ENCODE measurements at places on chromosomes 3 and 15.

- no peak for DNase-seq
These were observed 124.1 kb downstream of the FILIP1L start for GRCh38 chr3:99990179-99990578.

- DNase-seq, result no peak
These were observed 6.4 kb downstream of the CPLX3 start for GRCh38 chr15:74832826-74833225.

- DNase-seq, result no peak
These were observed 2.4 kb upstream of the SKIC8 start for GRCh38 chr15:78301828-78302227.

- no peak for DNase-seq
These were observed 9.7 kb upstream of the ACSBG1 start for GRCh38 chr15:78244101-78244500.

- no peak for DNase-seq
These were observed 8.4 kb upstream of the PLA2G4D start for GRCh38 chr15:42102646-42103235.

- DNase-seq, result peak; percentile 4
These were observed 35.0 kb upstream of the CFAP161 start for GRCh38 chr15:81098861-81099651.

GRCh38 chr15:54428596-54428995 is 450.4 kb downstream of the UNC13C start:
- no peak for DNase-seq

DNA sequence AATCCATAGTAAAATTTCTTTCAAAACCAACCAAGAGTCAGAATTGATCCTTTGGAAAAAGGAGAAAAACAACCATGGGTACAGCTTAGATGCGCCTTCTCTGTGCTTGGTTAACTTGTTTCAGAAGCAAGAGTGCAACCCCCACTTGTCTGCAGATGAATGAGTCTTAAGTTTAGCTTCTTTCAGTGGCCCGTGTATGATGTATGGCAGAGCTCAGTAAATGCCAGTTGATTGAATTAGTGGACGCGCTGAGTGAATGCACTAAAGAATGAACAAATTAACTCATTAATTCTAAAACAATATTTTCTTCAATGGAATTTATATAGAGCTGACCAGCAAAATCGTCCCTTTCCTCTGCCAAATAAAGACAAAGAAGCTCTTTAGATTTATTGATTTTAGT is 67.0 kb upstream of the ARHGEF3 start:
- no peak for DNase-seq

GRCh38 chr15:35674873-35675781 is 129.2 kb upstream of the DPH6 start:
- DNase-seq, result no peak

DNA sequence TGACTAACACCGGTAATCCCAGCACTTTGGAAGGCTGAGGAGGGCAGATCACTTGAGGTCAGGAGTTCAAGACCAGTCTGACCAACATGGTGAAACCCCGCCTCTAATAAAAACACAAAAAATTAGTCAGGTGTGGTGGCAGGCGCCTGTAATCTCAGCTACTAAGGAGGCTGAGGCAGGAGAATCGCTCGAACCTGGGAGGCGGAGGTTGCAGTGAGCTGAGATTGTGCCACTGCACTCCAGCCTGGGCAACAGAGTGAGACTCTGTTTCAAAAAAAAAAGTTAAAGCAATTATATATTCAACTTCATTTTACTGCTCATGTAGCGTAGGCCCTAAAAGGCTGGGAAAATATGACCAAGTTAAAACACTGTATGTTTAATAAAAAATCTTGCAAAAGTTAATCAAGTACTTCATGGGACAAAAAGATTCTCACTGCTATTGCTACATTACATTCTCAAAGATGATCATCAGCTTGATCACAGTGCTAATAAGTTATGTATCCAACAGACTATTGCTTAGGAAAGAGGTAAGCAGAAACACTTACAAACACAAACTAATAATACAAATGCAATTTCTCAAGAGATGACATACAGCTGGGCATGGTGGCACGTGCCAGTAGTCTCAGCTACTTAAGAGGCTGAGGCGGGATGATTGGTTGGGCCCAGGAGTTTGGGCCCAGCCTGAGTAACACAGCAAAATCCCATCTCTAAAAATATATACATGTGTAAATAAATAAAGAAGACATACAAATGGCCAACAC is 2.7 kb downstream of the COPS2 start:
- DNase-seq, result no peak

DNA sequence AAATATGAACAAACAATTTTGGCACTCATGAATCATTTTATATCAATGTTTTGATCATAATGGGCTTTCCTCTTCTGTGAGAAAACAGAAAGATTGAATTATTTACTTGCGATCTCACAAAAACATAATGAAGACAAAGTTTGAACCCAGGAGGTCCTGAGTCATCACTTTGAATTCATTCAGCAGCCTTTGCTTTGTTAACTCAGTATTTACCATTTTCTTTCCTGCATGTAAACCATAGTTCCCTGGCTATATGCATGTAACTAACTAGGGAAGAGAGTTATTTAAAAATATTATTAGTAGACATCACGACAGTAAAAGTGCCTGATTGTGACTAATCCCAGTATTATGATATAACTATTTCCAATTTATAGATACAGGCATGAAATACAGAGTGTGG is 1026.2 kb downstream of the PLOD2 start:
- DNase-seq, result no peak

DNA sequence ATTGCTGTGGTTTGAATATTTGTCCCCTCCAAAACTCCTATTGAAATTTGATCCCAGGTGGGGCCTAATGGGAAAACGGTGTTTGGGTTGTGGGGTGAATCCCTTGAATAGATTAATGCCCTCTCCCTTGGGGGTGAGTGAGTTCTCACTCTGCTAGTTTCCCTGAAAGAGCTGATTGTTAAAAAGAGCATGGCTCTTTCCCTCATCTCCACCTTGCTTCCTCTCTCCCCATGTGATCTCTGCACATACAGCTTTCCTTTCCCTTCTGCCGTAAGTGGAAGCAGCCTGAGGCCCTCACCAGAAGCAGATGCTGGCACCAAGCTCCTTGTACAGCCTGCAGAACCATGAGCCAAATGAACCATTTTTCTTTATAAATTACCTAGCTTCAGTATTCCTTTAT is 394.9 kb upstream of the WNT5A start:
- no peak for DNase-seq

DNA sequence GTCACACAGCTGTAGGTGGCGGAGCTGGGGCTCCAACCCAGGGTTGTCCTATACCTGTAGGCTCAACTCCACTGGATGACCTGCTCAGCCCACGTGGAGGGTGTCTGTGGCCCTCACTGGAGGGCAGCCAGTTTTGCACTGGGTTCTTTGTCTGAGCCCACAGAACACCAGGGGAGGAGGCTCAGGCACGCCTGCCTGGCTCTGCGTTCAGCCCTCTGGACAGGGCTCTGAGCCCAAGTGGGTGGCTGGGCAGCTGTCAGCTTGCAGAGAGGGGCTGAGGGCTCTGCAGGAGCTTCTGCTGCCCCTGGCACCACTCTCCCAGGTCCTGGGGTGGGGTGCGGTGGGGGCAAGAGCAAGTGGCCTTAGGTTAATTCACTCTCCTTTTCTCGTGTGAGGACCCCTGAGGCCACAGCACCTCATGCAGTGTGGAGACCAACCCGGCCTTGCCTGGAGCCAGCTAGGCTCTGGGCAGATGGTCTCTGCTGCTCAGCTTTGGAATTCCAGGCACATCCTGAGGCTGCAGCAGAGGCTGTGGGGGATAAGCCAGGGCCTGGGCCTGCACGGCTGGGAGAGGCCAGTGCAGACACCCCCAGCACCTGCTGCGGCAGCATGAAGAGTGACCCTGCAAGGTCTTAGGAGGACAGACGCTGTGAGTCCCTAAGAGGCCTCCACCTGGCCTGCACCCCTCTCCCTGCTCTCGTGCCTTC is 23.5 kb downstream of the DUSP7 start:
- DNase-seq, result no peak

DNA sequence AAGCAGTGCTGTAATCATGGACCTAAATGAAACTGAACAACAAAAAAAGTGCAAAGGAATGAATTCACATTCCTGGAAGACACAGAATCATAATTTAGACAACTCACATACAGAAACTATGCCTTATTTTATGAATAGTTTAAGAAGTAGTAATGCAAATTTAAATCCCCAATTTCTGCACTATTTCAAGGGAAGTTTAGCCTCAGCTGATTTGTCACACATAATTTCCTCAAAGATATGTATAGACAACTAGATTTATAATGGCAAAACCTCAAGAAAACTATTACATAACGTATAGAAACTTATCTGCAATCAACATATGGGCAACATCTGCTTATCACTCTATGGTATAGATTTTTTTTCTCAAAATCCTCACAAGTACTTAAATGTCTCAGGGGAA is 7.8 kb upstream of the PTX3 start:
- DNase-seq, result no peak

DNA sequence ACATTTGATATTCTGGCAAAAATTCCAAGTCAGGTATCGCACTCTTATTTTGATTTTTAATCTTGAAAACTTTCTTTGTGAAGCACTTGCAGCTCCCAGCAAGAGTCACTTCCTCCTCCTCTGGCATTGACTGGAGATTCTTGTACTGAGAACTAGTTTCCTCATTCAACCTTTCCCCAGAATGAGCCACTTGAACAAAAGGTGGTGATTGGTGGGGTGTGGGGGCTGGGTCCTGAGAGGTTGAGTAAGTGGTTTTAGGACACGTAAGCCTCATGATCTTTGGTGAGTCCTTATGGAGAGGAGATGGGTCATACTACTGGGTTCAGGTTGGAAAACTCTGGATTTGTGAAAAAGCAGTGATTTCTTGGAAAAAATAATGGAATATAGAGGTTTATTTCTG is 32.3 kb upstream of the ONECUT1 start:
- DNase-seq, result no peak

DNA sequence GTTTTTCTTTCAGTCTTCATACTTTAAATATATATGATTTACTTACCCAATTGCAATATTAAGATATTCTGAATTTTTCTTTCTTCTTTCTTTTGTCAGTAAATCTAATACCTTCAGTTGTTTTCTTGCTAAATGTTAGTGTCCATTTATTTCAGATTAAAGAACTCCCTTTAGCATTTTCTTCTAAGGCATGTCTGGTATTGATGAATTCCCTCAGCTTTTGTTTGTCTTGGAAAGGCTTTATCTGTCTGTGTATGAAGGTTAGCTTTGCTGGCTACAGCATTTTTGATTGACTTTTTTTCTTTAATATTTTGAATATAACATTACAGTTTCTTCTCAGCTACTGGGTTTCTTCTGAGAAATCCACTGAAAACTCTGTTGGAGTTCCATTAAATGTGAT is 64.0 kb upstream of the PLSCR4 start:
- DNase-seq, result no peak

GRCh38 chr3:181313335-181313734 is 323.8 kb upstream of the DNAJC19 start:
- DNase-seq, result no peak

DNA sequence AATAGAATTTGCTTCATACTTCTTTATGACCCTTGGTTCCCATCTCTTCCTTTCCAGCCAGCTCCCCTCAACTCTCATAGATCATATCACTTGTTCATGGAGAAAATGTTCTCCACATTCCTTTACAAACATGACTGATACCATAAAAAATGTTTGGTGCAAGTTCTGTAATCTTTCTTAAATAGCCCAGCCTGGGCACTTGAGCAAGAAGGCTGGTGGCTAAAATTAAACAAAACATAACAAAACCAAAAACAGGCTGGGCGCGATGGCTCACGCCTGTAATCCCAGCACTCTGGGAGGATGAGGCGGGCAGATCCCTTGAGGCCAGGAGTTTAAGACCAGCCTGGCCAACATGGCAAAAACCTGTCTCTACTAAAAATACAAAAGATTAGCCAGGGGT is 8.9 kb upstream of the POLR2M start:
- no peak for DNase-seq

DNA sequence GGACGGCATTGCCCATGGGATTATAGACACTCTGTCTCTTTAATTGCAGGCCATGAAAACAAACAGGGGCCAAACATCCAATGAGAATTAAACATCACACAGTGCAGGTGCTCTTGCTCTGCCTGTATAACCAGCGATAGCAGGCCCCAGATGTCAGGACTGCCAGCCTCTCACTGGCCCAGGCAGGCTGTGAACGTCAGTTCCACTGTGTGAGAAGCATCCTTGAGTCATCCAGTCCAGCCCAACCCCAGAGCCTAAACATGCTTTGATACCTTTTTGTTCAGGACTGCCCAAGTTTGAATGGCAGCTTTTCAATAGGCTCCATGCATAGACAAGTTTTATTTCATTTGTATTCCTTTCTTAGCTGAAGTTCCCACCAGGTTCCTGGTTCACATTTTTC is 189.8 kb downstream of the SLCO3A1 start:
- DNase-seq, result no peak

GRCh38 chr15:96087180-96087884 is 243.2 kb upstream of the NR2F2 start:
- no peak for DNase-seq

DNA sequence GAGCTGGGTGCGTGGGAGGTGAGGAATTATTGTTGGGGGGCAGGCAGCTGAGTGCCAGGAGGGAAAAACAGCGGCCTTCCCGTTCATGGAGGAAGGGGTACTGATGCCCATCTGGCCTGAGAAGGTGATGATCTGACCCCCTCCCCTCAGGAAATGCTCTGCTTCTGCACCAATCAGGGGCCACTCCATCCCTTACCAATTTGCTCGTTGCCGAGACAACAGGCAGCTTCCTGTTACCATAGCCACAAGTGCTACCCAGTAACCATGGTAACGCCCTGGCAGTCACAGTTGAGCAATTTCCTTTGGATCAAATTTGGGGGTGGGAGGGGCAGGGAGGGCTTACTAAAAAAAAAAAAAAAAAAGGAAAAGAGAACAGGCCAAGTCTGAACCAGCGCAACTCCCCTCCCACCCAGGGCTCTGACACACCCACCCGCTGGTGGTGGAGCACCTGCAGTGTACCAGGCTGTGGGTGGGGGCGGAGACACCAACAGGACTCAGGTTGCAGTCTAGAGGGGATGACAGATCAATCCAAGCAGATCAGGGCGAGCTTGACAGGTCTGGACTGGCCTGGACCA is 13.7 kb downstream of the CELF6 start:
- DNase-seq, result peak; percentile 64

DNA sequence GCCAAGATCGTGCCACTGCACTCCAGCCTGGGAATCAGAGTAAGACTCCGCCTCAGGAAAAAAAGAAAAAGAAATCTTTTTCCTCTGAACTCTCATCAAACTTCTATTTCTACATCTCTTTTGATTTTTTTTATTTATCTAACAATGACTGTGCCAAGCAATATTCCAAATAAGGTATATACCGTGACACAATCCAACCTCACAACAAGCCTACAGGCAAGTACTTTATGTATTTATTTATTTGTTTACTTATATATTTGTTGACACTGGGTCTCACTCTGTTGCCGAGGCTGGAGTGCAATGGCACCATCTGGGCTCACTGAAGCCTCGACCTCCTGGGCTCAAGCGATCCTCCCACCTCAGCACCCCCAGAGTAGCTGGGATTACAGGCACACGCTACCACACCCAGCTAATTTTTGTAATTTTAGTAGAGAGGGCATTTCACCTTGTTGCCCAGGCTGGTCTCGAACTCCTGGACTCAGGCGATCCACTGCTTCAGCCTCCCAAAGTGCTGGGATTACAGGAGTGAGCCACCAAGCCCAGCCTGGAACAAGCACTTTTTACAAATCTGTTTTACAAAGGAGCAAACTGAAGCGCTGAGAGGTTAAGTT is 94.9 kb upstream of the CHD2 start:
- no peak for DNase-seq

GRCh38 chr15:63321462-63321861 is 44.1 kb downstream of the APH1B start:
- DNase-seq, result no peak
